ENCODE measurements at places on chromosomes 2 and 18.

- DNase-seq: no peak
These were observed 380.6 kb downstream of the TGIF1 start for GRCh38 chr18:3830604-3831003.

GRCh38 chr18:44589693-44590355 lies 90.9 kb upstream of the SETBP1 start:
- DNase-seq: no peak

- DNase-seq: no peak
These were observed 61.8 kb downstream of the C2orf76 start for GRCh38 chr2:119304847-119305246.

GRCh38 chr2:1619556-1619955 lies 124.8 kb downstream of the PXDN start:
- no peak for DNase-seq

All from stimulated activated CD8-positive, alpha-beta memory T cell treated with anti-CD3 and anti-CD28 coated beads, Interleukin-2, amount 100 ng/mL, for 1 hour (primary cell).